KBM-7 (cell line): ENCODE measurements at places on chromosomes 6 and 20.

DNA sequence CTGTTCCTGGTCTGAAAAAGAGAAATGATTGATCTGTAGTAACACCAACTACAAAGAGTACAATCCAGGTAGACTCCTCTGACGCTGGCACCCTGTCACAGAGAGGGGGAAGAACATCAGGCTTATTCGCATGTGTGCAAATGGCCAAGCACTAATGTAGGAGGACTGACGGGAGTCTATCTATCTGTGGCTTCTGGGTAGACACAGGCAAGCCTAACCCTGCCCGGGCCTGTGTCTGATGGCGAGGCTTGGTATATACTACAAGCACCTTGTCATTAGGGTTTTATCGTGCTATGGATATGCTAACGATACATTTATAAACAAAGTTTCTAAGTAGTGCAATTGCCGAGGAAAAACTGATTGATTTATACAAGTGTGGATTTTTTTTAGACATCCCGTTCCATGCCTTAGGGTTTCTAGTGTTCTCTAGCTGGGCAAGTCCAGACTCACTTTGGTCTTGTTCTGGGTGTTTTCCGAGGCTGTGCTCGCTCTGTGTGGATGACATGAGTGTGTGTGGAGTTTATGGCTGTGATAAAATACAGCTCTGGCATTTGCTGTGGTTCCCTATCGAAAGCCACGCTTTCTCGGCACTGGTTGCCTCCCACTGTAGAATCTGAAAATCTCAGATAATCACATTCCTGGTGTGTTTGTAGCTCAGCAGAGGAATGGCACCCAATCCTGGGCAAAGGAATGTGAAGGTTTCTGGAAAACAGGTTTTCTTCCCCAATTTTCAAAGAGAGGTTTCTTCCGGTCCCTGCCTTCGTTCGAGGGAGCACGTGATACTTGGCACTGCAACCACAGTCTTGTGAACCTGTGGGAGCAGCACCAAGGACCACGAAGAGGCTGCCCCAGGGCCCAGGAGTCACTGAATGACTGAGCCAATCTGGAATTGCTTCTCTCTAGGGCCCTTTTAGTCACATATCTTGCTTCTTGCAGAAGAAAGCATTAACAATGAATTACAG, 67.5 kb upstream of the EDN1 start:
- DNase-seq: no peak

DNA sequence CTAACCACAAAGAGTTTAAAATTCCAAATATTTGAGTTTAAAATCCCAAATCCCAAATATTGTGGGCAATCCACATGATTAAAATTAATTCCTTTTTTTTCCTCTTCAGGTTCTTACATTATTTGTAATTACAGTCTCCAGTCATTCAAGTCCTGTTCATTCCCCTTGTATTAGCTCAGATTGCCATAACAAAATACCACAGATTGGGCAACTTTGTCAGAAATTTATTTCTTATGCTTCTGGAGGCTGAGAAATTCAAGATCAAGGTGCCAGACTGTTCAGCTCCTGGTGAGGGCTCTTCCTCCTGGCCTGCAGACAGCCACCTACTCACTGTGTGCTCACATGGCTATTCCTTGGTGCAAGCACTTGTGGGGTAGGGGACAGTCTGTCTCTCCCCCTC, 105.5 kb downstream of the ARMC2 start:
- DNase-seq: no peak

- no peak for DNase-seq
Measured at GRCh38 chr6:29506446-29507067, 18.8 kb upstream of the MAS1L start.

GRCh38 chr6:49264909-49265308, 198.1 kb downstream of the MMUT start:
- DNase-seq: no peak
